Stimulated activated effector memory CD8-positive, alpha-beta T cell treated with anti-CD3 and anti-CD28 coated beads, Interleukin-12 subunit alpha, Interleukin-12 subunit beta, amount 100 ng/mL, for 72 hours (primary cell): ENCODE measurements at places on chromosomes 12 and 14.

GRCh38 chr12:52217223-52217622 lies 15.8 kb upstream of the KRT7 start:
- DNase-seq, result no peak

DNA sequence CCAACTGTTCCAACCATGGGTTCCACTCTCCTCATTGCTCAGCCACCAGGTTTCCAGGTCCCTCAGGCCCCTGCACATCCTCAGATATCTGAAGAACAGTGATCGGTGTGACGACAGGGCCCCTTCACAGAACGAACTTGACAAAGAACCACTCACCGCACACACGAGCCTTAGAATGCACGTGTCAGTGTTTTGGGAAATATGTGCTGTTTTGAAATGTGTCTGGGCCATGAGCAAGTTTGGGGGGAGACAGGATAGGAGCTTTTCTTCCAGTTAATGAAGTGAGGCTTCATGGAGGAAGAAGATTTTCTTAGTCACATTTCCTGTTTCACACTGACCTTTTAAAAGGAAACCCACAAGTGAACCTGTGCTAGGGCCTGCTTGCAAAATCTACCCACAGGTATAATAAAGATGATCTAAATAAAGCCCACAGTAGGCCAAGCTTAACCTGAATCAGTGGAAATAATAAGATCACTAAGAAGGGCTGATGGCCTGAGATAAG lies 58.6 kb downstream of the ZFP36L1 start:
- DNase-seq, result peak; percentile 22

DNA sequence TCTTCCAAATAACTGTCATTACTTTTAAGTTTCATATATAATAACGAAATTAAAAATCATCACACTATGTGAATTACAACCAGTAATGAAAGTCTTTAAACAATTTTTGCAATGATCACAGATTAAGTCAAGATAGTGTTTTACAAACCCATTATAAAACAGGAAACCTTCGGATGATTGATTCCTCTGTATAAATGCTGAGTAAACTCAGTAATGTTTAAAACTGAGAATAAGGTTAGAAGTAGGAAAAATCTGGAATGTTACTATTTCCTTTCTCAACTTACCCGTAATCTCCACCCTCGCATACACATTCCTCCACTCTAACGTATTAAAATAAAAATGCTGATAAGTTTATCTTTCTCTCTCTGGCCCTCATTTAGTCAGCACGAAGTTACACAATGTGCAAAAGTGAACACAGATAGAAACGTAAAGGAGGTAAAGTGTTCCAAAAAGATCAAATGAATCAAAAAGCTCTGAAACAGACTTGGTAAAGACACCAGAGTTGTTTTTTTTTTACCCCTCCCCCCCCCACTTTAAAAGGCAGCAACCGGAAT lies 1.6 kb downstream of the ZFC3H1 start:
- DNase-seq, result no peak

GRCh38 chr14:92625213-92625612 lies 111.6 kb downstream of the RIN3 start:
- no peak for DNase-seq

DNA sequence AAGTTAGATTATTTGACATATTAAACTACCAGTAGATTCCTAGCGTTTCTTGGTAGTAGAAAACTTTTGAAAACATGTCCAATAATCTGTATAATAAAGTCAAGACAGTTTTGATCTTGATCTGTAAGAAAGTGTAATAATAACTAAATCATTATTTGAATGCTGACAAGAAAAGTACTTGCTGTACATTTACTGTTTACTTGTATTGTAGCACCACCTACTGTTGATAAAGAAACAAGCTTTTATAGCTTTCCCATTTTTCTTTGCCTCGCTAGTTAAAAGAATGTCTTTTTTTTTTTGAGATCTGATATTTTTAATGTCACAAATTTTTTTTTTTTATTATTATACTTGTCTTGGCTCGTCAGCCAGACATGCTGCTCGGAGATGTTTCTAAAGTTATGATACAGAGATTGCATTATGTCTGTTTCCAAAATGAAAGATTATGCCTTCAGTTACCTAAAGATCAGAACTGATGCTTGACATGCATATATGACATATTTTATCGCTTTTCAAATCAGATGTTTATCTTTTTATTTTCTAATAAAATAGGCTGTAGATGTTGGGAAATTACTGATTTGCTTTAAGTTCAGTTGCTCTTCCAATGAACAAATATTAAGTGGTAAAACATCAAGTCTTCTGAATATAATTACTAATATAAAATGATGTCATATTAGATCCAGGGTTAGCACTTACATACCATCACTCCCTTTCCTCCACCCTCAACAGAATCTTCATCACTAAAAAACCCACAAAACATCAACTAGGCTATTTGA lies 140.5 kb downstream of the AKAP6 start:
- DNase-seq, result no peak

DNA sequence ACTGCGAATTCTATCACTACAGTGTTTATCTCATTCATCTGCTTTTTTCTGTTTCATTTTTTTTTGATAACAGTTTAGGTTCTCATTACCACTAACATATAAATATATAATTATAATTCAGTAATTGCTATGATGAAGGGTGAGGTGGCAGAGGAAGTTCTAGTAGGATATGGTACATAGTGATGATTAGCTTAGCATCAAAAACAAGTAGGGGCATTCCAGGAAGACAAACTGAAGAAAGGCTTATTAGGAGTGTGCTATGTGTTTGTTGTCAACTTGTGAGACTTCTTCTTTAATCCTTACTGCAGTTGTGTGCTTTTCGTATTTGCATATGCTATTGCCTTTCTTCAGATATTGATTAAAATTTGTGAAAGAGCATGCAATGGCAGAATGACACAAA lies 20.6 kb downstream of the FUT8 start:
- no peak for DNase-seq

DNA sequence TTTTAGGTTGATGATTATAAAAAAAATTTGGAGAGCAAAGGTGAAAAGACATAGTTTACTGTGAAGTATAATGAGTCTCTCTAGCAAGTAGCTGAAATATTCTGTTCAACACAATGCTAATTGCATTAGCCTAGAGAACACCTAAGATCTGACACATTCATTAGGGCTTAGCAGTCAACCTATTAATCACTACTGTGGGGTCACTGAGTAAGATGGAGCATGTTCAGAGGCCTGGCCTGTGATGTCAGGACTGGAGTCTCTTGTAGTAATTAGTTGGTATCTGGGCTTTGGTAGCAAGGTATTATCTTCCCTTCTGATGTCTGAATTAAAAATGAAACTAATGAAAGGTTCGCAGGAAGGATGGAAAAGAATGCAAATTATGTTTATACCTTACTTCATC lies 112.7 kb downstream of the SLC16A7 start:
- DNase-seq, result no peak
